ENCODE measurements at places on chromosomes 5 and 9.

DNA sequence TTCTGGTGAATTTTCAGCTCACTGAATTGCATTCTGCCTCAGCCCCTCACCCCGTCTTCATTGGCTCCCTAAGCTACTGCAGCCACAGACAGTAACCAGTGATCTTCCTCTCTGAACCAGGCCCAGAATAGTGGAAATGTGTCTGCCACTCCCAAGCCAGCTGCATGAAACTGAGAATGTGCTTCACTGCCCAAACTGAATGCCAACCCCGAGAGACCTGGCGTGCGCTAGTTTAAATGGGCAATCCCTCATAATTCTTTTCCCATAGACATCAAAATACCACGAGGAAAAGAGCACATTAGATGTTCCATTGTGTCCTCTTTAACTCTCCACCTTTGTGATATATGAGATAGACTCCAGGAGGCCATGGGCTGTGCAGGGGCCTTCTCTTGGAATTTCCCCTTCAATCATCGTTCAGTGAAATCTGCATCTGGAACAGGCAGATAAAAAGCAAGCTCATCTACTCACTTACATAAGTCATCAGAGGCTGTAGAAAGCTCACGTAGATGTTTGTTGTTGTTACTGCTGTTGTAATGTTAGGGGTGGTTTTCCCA lies 320.2 kb downstream of the NFIB start:
- DNase-seq = no peak

- DNase-seq = no peak
Measured at GRCh38 chr5:59332236-59332973, 561.1 kb downstream of the PDE4D start.

- DNase-seq = no peak
Measured at GRCh38 chr9:106596984-106597383, 266.0 kb upstream of the ZNF462 start.

GRCh38 chr5:2020730-2021129 lies 138.0 kb upstream of the IRX4 start:
- no peak for DNase-seq

DNA sequence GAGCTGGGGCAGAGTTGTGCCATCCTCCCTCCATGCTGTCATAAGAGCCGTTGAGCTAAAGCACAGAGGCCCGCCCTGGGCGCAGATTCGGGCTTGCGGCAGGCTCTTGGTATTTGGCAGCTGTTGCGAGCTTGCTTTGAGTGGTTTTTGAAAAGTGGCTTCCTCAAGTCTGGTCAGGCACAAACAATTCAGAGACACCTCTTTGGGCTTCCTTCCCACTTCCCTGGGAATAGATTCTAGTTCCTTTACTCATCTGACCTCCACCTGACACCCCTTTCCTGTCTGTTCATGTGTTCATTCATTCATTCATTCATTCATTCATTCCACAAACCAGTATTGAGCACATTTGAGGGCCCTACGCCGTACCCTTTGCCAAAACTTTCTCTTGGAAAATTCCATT lies 27.4 kb downstream of the NCS1 start:
- DNase-seq = no peak

DNA sequence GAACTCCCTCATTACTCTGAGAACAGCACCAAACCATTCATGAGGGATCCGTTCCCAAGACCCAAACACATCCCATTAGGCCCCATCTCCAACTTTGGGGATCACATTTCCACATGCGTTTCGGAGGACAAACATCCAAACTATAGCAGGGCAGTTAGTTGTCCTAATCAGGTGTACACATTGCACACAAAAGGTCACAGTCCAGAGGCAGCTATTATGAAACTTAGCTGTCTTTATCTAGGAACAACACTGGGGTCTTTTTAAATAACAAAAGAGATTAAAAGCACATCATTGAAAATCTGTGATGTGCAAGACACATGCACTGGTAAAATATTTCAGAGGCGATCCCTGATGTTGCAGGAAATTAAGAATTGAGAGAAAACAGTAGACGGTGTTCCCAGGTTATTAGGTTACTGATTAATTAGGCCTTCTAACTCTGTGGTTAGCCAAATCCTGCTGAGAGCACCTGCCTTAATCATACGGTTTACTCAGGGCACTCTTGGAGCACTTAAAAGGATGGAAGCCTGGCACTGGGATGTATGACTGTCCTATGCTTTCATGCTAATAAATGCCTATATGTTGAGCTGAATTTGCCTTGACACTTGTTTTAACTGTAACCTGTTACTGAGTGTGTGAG lies 1574.5 kb upstream of the WWC1 start:
- DNase-seq = no peak

DNA sequence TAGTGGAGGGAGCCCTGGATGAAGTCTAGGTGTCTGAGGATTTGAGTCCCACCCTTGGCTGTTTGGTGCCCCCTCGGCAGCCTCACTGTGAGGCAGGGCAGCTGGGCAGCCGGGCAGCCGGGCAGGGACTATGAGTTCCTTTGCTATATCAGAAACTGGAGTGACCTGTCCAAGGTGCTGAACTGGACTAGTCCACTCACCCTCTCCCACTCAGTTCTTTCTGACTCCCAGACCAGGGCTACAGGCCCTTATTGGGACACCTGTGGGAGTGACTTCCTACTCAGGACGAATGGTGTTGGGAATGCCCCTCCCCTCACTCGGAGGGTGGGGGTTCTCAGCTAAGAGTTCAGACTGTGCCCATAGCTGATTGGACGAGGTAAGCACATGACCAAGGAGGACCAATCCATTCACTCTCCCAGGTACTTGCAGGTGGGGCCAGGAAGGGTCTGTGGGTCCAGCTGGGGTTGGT lies 34.1 kb upstream of the RAPGEF1 start:
- DNase-seq = no peak

- DNase-seq = no peak
Measured at GRCh38 chr5:1751864-1752822, 47.5 kb downstream of the MRPL36 start.

- no peak for DNase-seq
Measured at GRCh38 chr5:111143910-111144309, 51.8 kb downstream of the WDR36 start.

DNA sequence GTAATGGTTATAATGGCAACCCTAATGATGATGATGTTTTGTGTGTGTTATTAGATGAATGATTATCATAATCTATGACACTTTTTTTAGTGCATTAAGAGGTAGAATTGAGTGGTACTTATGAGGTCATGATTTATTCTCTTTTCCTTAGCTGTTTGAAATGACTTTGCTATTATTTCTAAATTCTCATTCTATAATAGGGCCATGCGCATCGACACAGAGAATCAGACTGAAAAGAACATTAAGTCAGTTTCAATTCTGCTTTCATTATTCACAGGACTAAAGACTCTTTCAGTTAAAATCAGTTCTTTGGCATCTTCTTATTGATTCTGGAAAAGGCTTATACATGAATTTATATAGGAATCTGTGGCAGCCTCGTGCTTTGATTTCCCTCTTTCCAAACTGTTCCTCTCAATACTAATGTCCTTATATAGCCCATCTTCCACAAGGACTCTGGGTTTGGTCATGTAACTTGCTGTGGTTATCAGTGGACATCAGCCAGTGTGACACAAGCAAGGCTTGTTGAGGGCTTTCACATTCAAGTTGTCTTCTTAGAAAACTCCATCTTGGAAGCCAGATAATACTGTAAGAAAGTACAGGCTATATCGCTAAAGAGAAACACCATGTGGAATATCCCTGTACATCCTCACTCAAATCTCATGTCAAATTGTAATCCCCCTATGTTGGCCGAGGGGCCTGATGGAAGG lies 140.3 kb upstream of the CHD1 start:
- no peak for DNase-seq

DNA sequence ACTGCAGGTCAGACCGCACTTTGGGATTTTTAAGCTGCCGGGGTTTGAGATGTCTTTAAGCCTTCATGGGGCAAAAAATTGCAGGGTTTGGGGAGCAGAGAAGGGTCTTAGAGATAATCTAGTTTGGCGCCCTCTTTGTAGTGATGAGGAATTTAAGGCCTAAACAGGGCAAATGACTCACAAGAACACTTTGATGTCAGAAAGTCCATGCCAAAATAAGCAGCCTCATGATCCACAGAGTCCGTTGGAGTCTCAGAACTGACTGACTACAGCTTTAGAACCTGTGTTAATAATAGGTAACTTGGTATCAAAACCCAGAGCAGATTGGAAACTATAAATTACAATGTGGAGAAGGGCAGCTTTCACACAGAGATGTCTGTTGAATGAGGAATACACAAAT lies 35.9 kb upstream of the PTGS1 start:
- no peak for DNase-seq
